ENCODE measurements at places on chromosomes 5 and 9. TPM values are rescaled to one million over a fixed set of nuclear protein-coding genes. Genes with fewer than 3 reads are reported as not detected.

The FOXD4 gene
- 0.41 TPM for total RNA-seq

- DNase-seq: no peak
Measured at GRCh38 chr5:56449071-56449640, 216.0 kb upstream of the ANKRD55 start.

- DNase-seq: no peak
Measured at GRCh38 chr5:11075035-11075805, 314.2 kb upstream of the DAP start.

DNA sequence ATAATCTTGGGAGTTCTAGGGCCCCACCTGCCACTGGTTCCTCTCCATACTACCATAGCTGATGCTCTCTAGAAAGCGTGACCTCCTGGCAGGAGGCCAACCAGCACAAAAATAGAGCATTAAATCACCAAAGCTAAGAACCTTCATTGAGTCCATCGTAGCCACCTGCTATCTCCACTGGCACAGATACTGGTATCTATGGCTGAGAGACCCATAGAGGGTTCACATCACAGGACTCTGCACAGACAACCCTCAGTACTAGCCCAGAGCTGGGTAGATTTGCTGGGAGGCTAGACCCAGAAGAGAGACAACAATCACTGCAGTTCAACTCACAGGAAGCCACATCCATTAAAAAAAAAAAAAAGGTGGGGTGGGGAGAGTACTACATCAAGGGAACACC lies 509.1 kb downstream of the DTWD2 start:
- no peak for DNase-seq

DNA sequence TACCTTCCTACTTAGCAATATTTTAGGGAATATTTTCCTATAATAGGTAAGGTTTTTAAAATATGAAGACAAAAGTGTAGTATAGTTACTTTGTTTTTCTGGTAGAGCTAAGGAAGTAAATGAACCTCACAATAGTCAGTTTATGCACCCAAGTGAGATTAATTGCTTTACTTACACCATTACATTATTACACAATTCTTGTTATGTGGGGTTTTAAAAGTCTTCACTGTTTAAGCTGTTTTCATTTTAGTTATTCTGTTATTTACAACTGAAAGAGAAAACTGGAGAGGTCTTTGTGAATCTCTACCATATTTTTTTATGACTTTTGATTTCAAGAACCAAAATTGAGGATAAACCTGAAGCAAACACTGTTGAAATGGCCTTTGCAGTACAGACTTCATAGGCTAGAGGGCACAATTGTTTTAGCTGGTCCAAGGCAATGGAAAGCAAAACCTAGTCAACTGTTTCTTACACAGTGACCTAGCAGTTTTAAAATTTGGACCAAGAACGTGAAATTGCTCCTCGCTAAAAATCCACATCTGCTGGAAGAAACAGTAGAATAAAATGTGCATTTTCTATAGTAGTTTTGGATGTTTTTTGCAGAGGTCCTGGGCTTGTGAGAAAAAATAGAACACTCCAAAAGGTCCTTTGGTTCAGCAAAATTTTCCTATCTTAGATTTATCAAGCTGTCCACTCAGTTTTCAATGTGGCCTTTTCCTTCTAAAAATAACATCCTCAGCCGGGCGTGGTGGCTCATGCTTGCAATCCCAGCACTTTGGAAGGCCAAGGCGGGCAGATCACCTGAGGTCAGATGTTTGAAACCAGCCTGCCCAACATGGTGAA lies 66.4 kb upstream of the FER start:
- DNase-seq: no peak

The AKNA gene
- total RNA-seq: 260 TPM

Measured in spleen (tissue), 13 donors.